ENCODE measurements at places on chromosomes 3 and 15. TPM values are rescaled to one million over a fixed set of nuclear protein-coding genes. Genes with fewer than 3 reads are reported as not detected.

The MAP6D1 gene
- total RNA-seq, result 2.5 TPM

DNA sequence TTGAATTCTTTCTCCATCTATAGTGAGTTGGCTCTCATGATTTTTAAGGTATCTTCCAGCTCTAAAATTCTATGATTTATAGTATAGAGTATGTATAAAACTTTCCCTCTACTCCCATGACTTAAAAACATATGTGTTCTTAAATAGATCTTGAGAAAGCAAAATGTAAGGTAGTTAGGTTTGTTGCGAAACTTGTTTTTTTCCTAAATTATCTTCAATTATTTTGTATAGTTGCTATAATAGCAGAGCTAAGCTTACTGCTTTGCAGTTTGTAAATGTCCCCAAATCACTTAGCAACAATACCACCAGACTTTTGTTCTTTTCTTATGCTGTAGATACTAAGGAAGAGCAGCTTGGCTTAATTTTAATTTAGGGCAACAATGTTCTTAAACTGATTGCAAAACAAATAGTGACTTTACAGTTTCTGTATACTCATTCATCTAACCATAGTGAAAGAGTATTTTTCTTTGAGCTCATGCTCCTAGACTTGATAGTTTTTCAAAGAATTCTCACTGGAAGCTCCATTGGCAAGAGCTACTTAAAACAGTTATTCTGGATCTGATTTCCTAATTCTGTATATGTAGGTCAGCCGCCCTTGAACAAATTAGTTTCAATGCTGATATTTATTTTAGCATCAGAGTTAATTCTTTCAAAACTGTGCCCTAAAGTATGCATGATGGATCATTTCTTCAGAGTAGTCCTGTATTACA lies 61.2 kb downstream of the LYSMD4 start:
- no peak for DNase-seq

The GRAMD1C gene
- total RNA-seq, result 2.4 TPM

DNA sequence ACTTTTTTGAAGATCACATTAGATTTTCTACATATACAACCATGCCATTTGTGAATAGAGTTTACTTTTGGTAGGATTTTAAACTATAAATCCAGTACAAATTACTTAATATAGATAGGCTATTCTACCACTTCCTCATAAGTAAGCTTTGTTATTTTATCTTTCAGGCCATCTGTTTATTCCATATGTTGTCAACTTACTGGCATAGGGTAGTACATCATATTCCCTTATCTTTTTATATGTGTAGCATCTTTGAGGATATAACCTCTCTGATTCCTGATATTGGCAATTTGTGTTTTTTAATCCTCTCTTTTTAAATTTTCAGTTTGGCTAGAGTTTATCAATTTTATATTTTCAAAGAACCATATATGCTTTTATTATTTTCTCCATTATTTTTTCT lies 515.4 kb downstream of the DIPK2A start:
- no peak for DNase-seq

The TRIM71 gene
- total RNA-seq, result not detected

DNA sequence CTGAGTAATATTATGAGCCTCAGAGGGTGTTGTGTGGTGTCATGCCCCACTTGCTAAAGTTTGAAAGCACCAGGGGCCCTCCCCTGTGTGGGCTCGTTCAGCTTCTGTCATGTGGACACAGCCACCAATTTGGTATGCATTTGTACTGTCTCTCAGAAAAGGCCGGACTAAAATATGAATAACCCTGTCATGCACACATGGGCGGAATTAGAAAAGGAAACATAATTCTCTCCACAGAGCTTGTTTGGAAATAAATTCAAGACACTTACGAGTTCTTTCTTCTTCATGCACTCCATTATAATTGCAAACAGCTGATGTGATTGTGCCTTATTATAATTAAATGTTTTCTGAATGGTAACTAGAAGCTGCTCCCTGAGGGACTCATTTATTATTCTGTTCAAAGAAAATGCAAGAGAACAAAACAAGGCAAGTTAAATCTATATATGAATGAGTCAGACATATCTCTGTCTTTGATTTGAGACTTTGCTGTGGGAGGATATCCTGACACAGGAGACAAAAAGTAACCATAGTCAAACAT lies 39.1 kb downstream of the TRPM1 start:
- DNase-seq, result no peak

GRCh38 chr15:77568014-77568972 lies 64.4 kb downstream of the LINGO1 start:
- DNase-seq, result no peak

The MUC4 gene
- total RNA-seq, result 0.02 TPM

GRCh38 chr15:39918688-39919385 lies 1.2 kb downstream of the GPR176 start:
- no peak for DNase-seq

GRCh38 chr3:152642658-152643057 lies 192.3 kb upstream of the P2RY1 start:
- no peak for DNase-seq

All from heart left ventricle (tissue), 16 donors.